CD4-positive, alpha-beta T cell treated with Interleukin-15 for 4 hours (primary cell): ENCODE measurements at places on chromosomes 2 and 18.

DNA sequence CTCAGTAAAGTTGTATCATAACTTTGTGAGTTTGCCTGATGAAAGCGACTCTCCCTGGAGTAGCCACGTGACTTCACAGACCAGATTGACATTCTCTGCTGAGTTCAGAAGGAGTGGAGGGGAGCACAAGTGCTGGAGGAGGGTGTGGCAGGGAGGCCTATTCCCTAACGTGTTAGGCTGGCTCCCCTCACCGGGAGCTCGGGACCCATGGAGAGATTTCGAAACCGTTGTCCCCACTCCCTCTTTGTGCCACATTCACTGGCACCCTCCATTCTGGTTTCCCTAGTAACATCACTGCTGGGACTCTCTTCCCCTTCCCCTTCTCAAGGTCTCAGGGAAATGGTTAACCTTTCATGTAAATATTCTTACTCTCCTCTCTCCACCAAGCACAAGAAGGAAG is 279.9 kb downstream of the ALPK2 start:
- no peak for DNase-seq

GRCh38 chr2:168577885-168578284 is 121.8 kb downstream of the CERS6 start:
- DNase-seq = no peak

DNA sequence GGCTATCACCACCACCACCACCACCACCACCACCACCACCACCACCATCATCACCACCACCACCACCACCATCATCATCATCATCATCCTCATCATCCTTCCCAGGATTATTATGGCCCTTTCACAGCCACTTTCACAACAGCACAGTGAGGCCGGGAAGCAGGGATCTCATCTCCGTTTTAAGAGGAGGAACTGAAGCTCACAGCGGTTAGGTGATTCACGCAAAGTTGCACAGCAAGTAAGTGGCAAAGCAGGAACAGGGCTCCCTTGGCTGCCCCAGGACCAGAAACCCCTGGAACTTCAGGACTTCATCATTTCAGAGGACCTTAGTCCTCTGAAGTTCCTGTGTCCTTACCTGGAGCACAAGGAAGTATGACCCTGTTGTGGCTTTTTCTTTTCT is 26.8 kb downstream of the MRPL35 start:
- no peak for DNase-seq

DNA sequence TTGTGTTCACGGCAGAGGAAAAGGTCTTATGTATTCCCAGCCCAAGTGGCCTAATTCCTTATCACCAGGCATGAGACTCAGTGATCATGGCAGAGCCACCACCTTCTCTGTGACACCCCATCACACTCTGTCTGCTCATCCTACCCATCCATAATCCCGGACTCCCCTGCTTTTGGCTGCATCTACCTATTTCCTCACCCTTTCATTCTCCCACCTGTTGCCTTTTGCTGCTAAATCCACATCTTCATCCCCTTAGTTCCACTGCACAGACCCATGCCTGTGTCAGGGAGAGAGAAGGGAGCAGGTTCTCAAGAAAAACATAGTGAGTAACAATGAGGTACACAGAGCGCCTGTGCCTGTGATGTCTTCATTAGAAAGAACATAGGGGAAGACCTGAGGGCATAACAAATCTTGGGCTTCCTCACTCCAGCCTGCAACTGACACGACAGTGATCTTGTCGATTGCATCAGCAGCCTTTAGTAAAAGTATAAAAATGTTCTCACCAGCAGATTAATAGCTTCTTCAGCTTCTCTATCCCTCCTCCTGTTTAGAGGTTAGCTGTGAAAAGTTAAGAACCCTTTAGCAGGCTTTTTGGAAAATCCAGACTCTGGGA is 246.5 kb upstream of the SPRED2 start:
- DNase-seq = no peak

DNA sequence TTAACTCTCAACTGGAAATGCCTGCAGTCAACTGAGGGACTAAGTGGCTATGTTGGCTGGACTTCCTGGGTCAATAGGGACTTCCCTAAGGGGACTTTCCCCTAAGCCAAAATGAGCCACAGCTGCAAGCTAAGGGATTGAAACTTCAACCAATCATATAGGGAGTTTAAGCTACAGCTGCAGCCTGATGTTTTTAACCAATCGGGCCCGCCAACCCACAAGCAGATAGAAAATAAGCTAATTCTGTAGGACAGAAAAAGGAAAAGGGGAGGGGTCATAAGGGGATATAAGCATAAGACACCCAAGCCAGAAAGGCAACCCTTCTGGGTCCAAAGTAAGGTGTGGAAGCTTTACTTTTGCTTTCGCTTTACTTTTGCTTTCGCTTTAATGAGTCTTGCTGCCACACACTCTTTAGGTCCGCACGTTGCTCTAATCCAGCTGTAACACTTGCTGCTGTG is 927.5 kb downstream of the ERBB4 start:
- peak; percentile 10 for DNase-seq

GRCh38 chr18:3014503-3015203 is 1.7 kb upstream of the LPIN2 start:
- DNase-seq = no peak

DNA sequence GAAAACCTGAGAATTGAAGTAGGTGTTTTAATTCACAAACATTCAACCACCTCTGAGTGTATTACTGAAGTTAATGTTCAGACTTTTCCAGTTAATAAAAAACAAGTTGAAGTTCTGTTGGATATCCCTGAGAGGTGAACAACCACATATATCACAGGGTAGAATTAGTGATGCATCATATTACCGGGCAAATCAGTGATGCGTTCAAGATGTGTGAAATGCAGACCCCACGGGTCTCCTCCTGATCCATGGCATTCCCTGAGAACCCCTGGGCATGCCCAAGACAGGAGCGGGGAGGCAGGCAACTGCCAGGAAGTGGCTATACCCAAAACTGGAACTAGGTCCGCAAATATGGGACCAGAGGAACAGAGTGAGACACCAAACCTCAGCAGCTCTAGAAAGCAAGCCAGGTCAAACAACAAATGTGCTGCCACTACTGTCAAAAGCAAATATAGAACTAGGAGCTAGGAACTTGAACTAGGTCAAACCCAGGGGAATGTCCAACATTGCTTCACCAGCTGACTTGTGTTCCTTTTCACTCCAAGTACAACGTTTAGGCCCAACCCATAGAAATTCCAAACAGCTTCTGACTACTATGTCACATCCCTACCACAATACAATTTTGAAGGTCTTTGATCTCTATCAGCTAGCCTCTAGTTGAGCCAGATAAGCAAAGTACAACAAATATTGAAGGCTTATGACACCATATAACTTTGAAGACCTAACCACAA is 20.2 kb downstream of the PSTPIP2 start:
- no peak for DNase-seq

- DNase-seq = no peak
Observed at GRCh38 chr2:240450532-240451107, 15.2 kb downstream of the GPC1 start.

DNA sequence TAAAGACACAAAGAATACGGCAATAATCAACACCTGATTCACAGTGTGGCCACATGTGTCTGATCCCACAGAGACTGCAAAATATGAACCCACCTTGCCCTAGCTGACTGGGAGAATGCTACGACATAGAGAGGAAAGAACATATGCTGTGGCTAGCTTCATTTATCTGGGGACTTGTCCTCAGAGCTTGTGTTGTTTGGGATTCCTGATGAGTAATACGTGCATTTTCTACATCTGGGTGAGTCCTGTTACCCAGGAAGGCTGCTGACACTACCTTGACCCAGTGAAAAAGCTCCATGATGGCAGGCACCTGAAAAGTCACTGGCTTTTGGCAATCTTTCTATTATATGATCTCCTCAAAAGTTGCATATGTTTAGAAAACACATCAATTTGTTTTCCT is 427.7 kb upstream of the LYPD1 start:
- DNase-seq = no peak

DNA sequence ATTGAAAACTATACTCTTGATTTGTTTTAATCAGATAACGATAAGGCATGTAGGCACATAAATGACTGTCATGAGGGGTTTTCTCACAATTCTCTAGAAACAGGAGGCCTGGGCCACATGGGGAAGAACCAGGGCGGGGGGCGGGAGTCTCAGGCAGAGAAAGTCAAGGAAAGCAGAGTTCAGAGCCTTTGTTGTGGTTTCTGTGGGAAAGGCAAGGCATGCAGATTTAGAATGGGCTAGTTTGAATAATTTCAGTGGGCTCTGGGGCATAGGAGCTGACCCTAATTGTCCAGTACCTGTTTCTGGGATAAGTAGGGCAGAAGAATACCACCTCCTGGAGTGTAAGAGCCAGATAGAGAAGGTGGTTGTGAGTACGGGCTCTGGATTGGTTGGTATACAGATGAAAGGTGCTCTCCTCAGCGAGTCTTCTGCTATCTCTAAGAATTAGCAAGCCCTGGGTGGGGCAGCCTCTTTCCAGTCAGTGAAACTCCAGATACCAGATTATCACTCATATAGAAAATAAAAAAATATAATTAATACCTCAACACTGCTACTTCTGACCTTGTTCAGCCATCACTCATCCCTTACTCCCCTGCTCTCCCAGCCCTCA is 41.5 kb upstream of the CYRIA start:
- DNase-seq = no peak

DNA sequence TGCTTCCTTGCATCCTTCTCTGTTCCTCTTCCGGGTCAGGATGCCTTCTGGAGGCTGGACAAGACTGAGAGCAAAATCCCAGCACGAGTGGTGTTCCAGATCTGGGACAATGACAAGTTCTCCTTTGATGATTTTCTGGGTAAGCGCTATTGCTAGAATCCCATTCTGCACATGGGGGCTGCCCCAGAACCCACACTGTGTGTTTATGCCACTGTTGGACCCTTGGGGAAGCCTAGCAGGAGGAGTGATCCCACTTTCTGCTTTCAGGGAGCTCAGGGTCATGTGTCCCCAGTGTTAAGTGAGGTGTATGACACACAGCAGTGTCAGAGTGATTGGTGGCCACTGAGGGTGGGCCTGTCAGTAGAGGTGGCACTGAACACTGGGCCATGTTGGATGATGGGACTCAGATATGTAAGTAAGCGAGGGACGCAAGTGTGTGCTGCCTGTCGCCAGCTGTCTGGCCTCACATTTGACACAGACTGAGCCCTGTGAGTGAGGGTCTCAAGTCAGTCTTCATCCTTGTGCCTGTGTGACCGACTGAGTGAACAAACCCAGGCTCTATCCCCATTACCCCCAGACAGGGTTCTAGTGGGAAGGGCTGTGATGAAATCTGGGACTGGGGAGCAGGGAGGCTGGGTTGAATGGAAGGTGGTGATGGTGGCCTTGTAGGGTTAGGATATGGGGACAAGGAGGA is 220.9 kb downstream of the DYSF start:
- DNase-seq = no peak

GRCh38 chr18:75154259-75154658 is 54.7 kb downstream of the PTGR3 start:
- DNase-seq = no peak

GRCh38 chr2:180823546-180824141 is 156.8 kb upstream of the UBE2E3 start:
- no peak for DNase-seq

DNA sequence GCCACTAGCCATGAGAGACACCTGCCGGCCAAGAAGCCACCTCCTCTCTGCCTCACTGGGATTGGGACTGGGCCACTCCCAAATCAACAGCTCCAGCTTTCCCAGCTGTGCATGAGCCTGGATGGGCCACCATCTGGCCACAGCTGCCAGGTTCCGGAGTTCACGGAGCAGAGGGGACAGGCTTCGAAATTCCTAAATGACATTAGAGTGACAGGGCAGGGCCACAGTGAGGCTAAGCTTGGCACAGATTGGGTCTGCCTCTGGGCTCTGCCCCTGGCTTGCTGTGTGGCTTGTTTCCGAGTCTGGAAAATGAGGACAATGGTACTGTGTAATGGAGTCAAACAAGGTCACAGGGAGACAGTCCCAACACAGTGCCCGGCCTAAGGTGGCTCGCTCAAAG is 6.5 kb downstream of the DIPK1C start:
- no peak for DNase-seq

DNA sequence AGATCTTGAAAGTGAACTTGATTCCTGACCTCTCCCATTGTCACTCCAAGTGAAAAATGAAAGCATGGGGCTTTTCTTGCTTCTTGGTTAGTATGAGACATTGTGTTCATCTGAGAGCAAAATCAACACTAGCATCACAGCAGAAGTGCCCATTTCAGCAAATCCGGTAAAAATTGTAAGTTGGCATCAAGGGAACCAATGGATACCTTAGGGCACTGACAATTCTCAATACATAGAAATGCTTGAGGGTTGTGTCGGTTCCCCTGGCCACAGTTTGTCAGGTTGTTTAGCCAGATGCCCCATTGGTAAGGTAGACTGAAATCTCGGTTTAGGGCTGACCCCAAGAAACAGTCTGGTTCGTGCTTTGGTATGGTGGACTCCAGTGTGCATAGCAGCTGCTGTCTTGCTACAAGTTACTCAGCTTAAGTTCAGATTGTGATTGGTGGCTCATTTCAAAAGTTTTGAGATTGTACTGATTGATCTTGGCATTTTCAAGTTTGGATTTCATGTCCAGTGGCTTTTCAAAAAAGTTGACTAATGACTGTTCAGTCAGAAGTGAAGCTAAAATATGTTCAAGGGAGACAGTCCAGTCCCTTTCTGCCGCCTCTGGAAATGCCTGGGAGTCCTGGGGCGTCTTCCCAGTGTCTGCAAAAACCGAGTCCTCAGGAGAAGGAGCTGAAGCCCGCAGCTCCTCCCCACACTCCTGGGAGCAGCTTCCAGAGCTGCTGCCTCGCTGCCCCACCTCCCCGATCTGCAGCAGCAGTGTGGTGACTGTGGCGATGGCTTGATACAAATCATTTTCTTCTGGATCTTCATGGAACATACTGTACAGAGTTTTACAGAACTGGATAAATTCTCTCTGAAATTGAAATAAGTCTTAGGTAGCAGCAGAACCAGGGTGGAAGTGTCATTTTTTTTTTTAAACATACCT is 5.6 kb downstream of the RPL31 start:
- no peak for DNase-seq

DNA sequence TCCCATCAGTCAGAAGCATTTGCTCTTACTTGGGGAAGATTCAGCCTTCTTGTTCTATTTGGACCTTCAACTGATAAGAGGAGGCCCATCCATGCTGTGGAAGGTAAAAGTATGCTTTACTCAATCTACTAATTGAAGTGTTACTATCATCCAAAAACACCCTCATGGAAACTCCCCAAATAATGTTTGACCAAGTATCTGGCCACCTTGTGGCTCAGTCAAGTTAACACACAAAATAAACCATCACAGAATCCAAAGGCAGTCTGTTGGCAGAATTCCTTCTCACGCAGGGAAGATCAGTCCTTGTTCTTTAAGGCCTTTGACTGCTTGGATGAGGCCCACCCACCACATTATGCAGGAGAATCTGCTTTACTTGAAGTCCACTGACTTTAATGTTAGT is 531.2 kb upstream of the SMIM21 start:
- no peak for DNase-seq

DNA sequence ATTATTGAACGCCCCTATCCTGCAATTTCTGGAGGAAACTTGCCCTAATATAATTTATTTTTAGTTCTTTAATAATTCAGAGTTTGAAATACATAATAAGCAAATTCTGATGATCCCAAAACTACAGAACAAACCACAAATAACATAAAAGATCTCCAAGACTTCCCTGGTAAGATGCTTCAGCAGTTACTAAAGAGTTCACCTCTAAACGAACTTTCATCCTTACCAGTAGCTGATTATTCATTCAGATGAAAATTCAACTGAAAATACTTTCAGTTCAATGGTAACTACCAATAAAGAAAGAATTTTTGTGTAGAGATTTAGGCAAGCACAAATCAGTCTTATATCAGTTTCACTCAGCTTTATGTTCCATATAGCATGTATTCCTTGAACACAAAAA is 130.1 kb upstream of the MAPRE2 start:
- DNase-seq = no peak
